ENCODE measurements at places on chromosomes 6 and 20.

DNA sequence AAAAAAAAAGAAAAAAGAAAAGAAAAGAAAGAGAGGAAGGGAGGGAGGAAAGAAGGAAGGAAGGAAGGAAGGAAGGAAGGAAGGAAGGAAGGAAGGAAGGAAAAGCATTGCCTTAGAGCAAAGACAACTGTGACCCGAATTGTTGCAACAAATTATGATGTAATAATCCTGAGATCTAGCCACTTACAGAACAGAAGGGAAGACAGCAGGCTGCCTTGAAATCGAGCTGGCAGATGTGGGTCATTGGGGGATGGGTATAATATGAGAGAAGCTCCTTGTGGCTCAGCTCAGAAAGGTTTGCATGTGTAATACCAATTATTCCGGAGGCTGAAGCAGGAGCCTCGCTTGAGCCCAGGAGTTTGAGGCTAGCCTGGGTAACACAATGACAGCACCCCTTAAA is 208.1 kb upstream of the PROKR2 start:
- DNase-seq, result no peak

- DNase-seq, result no peak
These were observed 4.0 kb downstream of the ID4 start for GRCh38 chr6:19841181-19841580.

- DNase-seq, result no peak
These were observed 12.0 kb upstream of the B4GALT5 start for GRCh38 chr20:49725694-49726093.

- DNase-seq, result no peak
These were observed 5.9 kb downstream of the TP53TG5 start for GRCh38 chr20:45372241-45372640.

DNA sequence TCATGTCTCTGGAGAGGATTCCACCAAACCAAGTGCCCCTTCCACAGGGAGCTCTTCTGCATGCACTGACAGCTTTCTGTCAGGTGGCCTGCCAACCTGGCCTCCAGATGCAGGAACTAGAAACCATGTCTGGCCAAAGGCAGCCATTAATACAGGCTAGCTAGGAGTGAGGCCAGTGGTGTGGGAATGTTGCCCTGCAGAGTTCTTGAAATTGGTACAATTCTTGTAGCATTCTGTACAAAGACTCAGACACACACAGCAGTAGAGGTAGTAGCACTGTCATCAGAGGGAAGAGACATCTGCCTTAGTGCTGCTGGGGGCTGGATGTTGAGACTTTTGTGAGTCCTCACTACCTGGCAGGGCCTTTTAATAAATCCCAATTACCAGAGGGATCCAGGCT is 48.8 kb downstream of the RNF24 start:
- no peak for DNase-seq

Measured in D341Med (cell line).